ENCODE measurements at places on chromosomes 2 and 18.

GRCh38 chr2:37582481-37583220 is 88.8 kb downstream of the CDC42EP3 start:
- DNase-seq = no peak

DNA sequence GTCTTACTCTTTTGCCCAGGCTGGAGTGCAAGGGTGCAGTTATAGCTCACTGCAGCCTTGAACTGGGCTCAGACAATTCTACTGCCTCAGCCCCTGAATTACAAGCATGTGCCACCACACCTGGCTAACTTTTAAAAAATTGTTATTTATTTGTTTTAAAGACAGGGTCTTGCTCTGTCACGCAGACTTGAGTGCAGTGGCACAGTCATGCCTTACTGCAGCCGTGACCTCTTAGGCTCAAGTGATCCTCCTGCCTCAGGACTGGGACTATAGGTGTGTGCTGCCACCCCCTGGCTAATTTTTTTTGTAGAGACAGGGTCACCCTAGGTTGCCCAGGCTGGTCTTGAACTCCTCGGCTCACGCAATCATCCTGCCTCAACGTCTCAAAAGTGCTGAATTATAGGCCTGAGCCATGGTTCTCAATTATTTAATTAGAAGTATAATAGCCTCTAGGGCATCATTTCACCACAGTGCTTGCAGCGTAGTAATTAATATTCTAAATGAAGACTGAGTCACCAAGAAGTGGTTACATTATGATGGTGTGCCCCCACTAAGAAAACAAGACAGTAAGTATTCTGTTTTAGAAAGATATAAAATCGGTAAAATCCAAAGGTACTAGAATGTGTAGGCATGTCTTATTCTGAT is 69.6 kb downstream of the EML4 start:
- DNase-seq = no peak

DNA sequence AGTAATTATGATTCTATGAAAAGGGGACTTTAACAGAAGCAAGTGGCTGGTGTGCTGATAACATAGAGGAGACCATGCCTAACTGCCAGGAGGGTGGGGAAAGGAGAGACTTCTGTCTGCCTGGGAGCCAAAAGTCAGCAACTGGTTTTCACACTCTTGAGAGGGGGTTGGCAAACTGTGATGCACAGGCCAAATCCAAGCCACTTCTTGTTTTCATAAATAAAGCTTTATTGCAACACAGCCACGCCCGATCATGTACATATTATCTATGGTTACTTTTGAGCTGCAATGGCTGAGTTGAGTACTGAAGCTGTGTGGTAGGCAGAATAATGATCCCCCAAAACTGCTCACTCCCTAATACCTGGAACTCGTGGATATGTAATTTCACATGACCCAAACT is 208.4 kb downstream of the LNPK start:
- no peak for DNase-seq

DNA sequence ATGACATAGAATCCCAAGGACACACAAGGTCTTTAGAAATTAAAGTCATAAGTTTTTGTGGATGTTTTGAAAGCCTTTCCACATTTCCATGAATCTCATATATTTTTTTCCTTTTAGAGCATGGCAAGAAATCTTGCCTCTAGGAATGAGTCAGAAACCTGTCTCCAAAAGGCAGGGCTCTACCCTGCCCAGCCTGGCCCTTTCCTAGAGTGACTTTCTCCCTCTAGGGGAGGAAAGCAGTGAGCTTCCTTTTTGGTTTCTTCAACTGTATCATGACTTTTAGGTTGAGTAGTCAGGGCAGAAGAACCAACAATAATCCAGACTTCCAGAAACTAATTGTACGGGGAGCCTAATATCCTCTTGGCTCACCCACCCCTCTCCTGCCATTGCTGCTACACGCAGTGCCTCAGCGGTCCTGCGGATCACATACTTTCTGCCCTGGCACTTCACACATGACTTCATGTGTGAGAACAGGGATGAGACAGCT is 300.3 kb downstream of the AGPS start:
- no peak for DNase-seq

DNA sequence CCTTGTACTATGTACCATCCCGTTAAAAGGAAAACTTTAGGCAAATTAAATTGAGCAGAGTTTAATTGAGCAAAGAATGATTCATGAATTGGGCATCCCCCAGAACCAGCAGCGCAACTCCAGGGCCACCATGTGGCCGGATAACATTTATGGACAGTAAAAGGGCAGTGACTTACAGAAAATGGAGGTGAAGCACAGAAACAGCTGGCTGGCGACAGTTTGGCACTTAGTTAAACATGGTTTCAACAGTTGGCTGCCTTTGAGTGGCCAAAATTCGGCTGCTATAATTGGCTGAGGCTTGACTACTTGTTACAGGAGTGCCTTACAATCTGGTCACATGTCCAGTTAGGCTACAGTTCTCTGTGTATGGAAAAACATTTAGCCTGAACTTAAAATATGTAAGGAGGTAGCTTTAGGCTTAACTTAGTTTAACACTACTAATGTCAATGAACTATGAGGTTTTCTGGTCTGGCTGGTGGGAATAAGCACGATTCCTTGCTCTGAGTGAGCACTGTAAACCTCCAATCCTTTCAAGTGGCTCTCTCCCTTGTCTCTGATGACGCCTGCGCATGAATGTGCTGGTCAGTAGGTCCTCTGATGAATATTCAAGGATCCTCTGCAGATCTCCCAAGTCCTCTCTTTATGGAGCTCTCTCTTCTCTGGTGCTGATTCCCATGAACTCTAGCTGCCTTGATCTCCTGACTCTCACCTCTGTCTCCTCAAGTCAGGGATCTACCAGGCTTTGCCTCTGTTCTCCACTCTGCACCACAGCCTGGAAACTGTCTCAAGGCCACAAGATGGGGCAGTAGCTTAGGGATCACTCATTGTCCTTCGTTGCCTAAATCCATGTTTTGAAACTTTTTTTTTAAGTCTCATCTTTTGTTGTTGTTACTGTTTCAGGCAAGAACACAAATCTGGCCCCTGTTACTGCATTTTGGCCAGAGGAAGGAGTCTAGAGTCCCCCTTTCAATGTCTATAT is 24.4 kb upstream of the RAB31 start:
- DNase-seq = no peak

DNA sequence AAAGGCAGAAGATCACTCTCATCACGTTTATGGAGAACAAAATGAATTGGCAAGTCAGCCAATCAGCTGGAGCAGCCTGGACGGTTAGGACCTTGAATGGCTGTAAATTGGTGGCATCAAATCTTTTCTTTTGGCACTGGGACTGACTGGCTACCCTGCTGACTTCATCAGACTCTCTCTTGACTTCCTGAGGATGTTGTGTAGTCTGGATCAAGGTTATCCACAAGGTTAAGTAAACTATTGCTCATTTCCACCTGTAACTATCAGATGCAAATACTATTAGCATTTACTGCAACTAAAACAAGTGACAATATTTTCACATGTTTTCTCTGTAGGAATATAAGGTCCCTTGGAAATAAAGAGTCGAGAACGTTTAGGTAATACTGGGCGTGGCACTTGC is 134.3 kb upstream of the RASGRP3 start:
- no peak for DNase-seq

DNA sequence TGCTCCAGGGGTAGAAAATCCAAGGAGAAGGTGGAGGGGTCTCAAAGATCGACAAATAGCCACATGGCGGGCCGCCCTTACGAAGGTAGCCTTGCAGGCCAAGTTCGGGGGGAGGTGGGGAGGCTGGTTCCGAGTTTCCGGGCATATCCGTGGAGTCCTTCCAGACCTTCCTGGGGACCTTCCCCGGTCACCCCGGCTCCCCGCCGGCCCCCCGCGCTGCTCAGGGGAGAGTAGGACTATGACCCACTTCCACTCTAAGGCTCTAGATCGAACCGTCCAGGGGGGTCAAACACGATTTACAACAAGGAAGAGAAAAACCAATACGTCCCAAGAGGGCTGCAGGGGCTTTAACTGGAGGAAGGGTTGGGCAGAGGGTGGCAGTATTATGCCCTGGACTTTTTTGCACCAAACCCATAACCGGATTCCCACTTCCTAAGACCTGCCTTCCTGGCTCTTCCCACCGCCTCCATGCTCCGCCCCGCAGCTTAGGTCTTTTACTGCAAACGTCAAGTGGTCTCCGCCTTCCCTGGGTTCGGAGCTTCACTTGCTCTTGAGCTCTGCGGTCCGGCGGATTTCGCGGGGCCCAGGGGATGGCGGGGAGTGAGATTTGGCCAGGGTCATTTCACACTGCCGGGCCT is 779 bp upstream of the LYPD6 start:
- DNase-seq = peak; percentile 60
